ENCODE measurements at places on chromosomes 6 and 20.

DNA sequence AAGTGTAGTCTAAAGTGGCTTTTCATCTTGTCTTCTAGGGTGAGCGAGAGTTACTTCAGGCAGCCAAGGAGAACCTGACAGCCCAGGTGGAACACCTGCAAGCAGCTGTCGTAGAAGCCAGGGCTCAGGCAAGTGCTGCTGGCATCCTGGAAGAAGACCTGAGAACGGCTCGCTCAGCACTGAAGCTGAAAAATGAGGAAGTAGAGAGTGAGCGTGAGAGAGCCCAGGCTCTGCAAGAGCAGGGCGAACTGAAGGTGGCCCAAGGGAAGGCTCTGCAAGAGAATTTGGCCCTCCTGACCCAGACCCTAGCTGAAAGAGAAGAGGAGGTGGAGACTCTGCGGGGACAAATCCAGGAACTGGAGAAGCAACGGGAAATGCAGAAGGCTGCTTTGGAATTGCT lies 27.1 kb downstream of the C20orf173 start:
- no peak for DNase-seq

DNA sequence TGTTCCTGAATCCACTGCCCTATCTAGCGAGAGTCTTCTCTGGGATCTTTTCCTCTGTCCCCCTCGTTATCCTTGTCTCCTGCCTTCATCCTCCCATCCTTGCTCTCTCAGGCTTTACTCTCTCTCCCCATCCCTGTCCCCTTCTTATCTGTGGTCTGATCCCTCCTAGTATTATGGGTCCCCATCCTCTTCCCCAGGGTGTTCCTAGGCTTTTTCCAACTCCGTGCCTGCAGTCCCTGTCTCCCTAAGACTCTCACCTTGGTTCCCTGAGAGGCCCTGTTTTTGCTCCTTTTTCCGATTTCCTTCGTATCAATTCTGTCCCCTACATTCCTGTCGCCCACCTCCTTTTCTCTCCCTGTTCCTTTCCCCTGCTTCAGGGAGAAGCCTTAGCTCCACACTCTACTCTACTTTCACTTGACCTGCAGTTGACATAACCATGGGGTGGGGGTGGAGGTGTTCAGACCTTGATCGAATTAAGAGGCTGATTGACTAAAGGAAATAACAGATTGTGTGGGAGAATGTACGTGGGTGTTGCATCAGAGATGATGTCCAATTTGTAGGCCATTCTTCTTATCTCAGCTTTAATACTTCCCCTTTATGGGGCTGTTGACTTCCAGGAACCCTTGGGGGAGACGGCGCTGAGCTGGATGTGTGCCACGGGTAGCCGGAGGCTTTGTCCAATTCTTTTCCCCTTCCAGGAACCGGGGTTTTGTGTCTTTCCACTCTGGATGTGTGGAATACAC lies 905 bp downstream of the PPARD start:
- DNase-seq = no peak

- DNase-seq = no peak
These were observed 33.3 kb upstream of the THEMIS start for GRCh38 chr6:127933852-127934840.

DNA sequence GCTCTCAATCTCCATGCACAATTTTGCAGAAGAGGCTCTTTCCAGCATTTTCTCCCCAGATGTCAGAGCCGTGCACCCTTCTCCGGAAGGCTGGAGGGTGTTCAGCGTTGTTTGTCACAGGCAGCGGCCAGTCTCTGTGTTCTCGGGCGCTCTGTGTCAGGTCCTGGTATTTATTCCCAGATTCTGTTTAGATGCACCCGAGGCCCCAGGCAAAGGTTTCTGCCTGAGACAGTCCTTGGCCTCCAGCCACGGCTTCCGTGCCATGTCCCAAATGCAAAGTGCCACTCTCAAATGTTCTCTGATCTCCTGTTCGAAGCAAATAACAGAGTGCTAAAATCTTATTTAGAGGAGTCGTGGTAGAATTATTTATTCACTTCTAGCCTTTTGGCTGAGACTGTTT lies 140.3 kb upstream of the AGPAT4 start:
- DNase-seq = no peak

GRCh38 chr6:31903957-31904356 lies 2.1 kb upstream of the ZBTB12 start:
- DNase-seq = no peak

DNA sequence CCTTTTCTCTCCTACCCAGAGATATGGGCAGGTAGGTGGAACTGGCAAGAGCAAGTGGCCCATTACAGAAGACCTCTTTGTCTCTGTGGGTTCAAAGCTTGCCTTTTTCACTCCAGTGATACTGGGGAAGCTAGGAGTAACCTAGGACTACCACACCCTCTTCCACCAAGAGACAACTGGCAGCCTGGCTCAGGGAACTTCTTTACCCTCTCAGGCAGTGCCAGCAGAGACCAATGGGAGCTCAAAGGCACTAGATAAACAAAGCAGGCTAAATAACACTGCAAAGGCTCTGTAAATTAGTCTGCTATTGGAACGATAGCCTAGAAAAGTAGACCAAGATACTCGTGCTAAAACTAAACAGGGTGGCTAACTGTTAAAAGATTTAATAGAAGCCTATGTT lies 32.1 kb downstream of the ATRN start:
- DNase-seq = no peak

GRCh38 chr20:62776035-62776691 lies 20.1 kb upstream of the MRGBP start:
- no peak for DNase-seq

- no peak for DNase-seq
These were observed 109.7 kb downstream of the GJA10 start for GRCh38 chr6:90003941-90004340.

- DNase-seq = no peak
These were observed 10.3 kb downstream of the NFYA start for GRCh38 chr6:41083072-41083471.

- DNase-seq = no peak
These were observed 12.7 kb upstream of the GSTA3 start for GRCh38 chr6:52922161-52922560.

GRCh38 chr6:1777921-1778685 lies 168.4 kb downstream of the FOXC1 start:
- no peak for DNase-seq

All from stimulated activated CD4-positive, alpha-beta T cell treated with anti-CD3 and anti-CD28 coated beads, Interleukin-1b, Interleukin-23, amount 100 ng/mL, for 1 hour (primary cell).